ENCODE measurements at places on chromosomes 6 and 20.
A peak's percentile ranks its signal among the peaks of the same experiment; 100 is the strongest.

- no peak for DNase-seq
Observed at GRCh38 chr20:23233341-23233740, 117.2 kb upstream of the NXT1 start.

DNA sequence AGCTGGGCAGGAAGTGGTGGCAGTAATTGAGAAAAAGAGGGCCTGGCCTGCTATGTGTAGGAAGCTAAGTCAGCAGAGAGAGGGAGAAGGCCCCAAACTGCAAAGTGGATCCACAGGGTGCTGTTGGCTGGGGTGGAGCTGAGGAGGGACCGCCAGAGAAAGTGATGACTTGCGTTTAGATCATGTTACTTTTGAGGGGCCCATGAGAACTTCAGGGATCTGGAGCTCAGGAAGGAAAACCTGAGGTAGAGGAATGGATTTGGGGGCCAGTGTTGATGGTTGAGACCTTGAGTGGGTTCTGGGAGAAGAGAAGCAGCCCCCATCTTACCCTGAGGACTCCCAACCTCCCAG is 155.5 kb downstream of the MRPL14 start:
- no peak for DNase-seq

DNA sequence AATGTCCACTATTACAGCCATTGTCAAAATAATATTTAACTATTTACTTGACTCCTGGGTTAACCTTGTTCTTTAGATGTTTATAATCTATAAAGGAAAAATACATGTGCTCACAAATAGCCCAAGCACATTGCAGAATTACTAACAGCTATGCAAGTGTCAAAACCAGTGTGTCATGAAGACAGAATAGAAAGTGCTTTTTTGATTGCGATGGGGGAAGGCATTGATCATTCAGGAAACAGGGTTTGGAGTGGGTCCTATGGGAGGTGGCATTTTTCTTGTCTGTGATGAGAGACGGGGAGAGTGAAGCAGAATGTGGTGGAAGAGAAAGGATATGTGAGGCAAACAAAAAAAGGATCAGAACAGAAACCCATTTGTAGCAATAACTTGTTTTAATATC is 1.0 kb upstream of the AGPAT4 start:
- DNase-seq: no peak

GRCh38 chr6:151236668-151237401 is 2.9 kb upstream of the AKAP12 start:
- no peak for DNase-seq

- no peak for DNase-seq
Observed at GRCh38 chr20:40770564-40771307, 81.7 kb upstream of the MAFB start.

GRCh38 chr6:12605888-12606345 is 110.7 kb upstream of the PHACTR1 start:
- peak; percentile 81 for DNase-seq

- no peak for DNase-seq
Observed at GRCh38 chr6:81783893-81784292, 31.4 kb upstream of the TENT5A start.

DNA sequence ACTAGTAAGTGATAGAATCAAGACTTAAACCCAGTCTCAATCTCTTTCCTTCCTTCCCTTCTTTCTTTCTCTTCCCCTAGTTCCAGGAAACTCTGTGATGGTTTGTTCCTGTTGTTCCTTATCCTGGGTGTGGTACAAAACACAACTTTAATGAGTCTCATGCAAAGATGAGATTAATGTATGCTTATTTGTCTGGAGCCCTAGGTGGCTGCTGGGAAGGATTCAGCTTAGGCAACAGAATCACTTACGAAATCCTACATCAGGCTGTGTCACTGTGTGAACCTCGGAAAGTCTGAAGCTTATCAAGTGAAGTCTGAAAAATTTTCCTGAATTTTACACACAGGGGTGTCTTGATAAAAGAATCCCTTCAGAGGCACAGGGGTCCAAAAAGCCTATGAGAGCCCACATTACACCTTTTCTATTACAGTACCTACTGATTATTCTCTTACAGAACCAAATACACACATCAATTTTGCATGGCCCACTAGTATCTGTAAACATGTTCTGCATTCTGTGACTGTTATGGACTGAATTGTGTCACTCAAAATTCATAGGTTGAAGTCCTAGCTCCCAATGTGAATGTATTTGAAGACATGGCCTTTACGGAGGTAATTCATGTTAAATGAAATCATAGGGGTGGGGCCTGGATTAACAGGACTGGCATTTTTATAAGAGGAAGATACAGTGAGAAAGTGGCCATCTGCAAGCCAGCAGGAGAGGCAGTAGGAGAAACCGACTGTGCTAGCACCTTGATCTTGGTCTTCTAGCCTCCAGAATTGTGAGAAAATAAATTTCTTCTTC is 144.7 kb downstream of the MYB start:
- DNase-seq: peak; percentile 88

GRCh38 chr6:32522302-32523047 is 7.6 kb downstream of the HLA-DRB5 start:
- DNase-seq: no peak

DNA sequence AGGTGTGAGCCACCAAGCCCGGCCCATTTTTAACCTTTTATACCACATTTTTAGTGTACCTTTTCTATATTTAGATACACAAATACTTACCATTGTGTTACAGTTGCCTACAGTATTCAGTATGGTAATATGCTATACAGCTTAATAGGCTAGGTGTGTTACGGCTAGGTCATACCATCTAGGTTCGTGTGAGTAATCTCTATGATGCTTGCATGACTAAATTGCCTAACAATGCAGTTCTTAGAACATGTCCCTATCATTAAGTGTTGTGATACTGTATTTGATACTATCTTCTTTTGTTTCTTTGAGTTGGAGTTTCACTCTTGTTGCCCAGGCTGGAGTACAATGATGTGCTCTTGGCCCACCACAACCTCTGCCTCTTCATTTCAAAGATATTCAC is 387.7 kb upstream of the SASH1 start:
- DNase-seq: no peak

GRCh38 chr6:95169775-95170174 is 407.6 kb upstream of the MANEA start:
- DNase-seq: no peak

DNA sequence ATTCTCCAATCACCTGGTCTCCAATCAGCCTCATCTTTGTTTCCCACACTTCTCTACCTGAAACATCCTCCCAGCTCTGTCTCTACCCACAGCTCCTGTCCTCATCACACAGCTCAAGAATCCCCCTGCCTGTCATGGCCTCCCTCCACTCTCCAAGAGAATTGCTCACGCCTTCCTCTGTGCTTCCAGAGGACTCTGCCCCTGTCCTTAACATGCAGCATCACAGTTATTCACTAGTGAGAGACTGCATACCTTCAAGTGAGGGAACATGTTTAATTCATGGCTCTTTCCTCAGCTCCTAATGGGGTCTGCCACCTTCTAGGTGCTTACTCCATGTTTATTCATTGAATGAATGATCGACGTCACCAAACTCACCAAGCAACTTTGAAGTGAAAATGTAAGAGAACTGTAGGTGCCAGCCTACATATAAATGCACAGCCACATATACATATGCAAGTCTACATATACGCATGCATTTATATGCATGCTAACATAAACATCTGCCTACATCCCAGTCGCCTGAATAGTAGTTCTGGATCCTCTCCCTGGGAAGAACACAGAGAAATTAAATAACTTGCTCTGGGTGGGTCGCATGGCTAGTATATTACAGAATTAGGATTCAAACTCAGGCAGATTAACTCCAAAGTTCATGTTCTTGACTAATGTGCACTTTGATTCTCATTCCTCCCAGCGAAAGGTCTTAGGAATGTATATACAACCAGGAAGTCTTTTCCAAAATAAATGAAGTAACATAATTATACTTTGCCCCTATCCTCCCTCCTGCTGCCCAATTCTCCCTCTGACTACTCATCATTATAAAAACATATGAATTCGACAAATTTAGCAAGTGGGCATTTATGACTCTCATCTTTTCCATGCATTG is 295.6 kb downstream of the MAFB start:
- no peak for DNase-seq

Measured in NB4 (cell line).